Stimulated activated CD8-positive, alpha-beta memory T cell treated with anti-CD3 and anti-CD28 coated beads, Interleukin-2, amount 100 ng/mL, for 1 hour (primary cell): ENCODE measurements at places on chromosomes 11 and 22.

DNA sequence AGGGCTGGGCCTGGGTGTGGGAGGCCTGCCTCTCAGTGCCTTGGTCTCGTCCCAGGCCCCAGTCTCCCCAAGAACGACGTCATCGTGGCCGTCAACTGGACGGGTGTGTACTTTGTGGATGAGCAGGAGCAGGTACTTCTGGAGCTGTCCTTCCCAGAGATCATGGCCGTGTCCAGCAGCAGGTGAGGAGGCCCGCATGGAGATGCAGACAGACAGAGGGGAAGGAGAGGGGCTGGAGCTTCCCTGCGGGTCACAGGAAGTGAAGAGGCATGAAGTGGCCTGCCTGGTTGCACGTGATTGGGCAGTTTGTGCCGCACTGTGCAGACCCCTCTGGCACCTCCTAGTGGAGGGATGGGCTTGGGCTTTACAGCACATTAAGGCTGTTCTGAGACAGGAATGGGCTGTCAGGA, 70.4 kb downstream of the MYO7A start:
- DNase-seq, result no peak

- no peak for DNase-seq
These were observed 39.5 kb upstream of the CD44 start for GRCh38 chr11:35099278-35100012.

DNA sequence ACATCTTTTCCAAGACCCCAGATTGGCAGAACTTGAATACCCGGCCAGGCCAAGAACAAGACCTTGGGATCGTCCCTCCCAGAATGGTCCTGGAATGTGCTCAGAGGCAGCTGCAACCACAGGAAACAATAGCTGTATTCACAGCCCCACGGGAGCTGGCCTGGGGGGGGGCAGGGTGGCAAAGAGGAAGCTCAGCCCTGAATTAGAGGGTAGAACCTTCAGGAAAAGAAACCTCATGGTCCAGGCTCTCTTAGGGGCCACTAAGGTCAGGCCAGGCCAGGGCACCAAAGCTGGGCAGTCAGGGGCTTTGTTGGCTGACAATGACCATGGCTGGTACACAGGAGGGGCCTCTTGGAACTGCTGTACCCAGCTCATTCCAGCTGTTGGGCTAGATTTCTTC, 17.3 kb downstream of the RPL27A start:
- DNase-seq, result no peak

DNA sequence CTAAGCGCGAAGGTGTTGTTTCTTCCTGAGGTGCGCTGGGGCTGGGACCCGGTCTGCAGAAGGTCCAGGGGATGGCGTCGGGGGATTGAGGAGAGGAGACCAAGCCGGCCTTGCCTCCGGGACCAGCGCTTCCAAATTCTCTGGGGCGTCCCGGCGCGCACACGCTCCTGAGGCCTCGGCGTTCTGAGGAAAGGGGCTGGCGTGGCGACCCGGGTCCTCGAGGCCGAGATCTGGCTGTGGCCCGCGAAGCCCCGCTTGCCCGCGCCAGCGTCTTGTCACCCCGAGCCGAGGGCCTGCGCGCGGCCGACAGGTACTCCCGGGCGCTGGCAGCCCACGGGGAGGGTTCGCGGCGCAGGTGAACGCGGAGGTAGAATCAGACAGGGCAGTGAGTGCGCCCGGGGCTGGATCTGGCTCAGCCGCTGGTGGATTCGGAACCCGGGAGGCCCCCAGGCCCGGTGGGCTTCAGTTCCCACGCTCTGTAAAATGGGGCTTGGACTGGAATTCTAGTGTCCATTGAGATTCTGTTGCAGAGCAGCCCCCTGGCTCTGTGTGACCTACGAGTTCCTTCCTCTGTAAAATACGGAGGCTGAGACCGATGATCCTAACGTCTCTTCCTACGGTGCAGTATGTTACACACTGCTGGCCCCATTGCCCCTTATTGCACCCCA, 14.7 kb downstream of the SSH3 start:
- no peak for DNase-seq

- DNase-seq, result no peak
These were observed 8.0 kb upstream of the IL2RB start for GRCh38 chr22:37157516-37158285.

DNA sequence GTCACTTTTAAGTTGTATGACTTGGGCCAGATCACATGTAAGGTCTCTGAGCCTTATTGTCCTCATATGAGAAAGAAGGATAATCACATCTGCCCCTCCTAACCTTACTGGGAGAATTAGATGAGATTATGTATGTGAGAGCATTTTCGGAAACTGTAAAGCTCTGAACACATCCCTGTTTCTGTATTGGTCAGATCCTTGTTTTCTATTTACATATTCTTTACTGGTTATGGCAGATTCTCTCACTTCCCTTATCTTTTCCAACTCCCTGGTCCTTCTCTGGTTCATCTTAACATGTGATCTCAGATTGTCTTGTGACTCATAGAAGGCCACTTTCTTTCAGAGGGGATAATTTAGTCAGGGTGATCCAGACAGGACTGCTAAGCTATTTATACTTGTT, 41.8 kb downstream of the CCDC81 start:
- DNase-seq, result no peak

DNA sequence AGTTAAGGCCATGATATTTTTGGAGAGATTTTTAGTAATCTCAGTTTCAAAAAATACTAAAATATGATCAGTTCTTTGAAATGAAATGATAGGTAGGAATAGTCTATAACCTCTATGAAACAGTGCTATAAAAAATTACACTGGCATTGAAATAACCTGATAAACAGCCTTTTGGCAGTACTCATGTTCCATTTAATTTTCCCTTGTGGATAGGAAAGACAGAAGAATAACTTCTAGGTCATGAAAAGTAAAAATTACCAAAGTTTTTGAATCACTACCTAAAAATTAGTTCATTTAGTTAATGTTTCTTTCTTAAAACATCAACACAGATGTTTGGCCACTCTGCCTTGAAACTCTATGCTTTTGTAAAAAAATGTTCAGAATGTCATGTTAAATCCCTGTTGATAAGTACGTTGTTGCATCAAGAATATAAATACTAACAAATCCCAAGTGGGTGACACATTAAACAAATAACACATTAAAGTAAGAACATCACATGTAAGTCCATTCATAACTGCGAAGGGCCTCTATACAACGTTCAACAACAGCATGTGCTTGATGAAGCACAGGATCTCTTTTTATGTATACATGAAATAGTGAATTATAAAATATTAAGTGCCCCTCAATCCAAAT, 290.2 kb downstream of the SWAP70 start:
- no peak for DNase-seq

GRCh38 chr11:16078936-16079335, 277.4 kb downstream of the SOX6 start:
- no peak for DNase-seq

GRCh38 chr11:14894657-14895598, 2.9 kb upstream of the CYP2R1 start:
- DNase-seq, result no peak

GRCh38 chr11:133555034-133555433, 22.7 kb upstream of the OPCML start:
- no peak for DNase-seq

- DNase-seq, result no peak
These were observed 4.8 kb upstream of the HINFP start for GRCh38 chr11:119116601-119117000.

GRCh38 chr11:129267716-129268115, 75.6 kb upstream of the ARHGAP32 start:
- DNase-seq, result no peak

- DNase-seq, result no peak
These were observed 496.0 kb upstream of the LARGE1 start for GRCh38 chr22:34416022-34416860.

- no peak for DNase-seq
These were observed 58.8 kb downstream of the MCM5 start for GRCh38 chr22:35458547-35459422.

DNA sequence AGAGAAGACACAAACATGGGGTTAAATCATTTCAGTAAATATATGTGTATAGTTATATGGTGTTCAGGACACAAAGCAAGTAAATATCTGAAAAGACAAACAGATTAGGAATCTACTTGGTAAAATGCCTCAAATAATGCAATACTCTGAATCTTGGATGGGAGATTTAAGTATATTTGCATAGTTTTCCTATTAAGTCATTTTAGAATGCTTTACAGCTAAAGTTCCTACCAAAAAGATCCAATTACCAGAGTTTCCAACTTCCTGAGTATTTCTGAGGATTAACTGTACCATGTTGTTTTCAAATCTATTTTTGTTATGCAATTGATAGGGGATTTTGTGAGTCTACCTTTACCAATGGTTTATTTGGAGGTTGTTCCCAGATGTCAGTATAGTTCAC, 424.4 kb upstream of the CCDC179 start:
- no peak for DNase-seq

DNA sequence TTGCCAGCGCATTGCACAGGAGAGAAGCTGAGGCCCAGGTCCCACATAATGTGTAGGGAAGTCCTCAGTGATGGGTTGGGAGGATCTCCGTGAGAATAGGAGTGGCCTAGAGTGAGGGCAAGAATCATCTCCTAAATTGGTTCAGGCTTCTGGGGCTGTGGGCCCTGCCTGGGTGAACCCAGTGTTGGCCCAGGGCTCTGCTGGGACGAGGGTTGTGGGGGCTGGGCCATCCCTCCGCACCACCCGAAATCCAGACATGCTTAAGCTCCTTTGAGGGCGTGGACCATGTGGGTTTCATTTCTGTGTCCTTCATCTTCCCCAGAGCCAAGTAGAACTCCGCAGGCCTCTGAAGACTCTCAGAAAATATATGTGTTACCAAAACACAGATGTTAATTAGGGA, 3.7 kb downstream of the MICALL1 start:
- no peak for DNase-seq

GRCh38 chr22:26983311-26983710, 325.9 kb downstream of the MIAT start:
- DNase-seq, result no peak

- no peak for DNase-seq
These were observed 451 bp downstream of the FHIP1B start for GRCh38 chr11:6233984-6234386.

DNA sequence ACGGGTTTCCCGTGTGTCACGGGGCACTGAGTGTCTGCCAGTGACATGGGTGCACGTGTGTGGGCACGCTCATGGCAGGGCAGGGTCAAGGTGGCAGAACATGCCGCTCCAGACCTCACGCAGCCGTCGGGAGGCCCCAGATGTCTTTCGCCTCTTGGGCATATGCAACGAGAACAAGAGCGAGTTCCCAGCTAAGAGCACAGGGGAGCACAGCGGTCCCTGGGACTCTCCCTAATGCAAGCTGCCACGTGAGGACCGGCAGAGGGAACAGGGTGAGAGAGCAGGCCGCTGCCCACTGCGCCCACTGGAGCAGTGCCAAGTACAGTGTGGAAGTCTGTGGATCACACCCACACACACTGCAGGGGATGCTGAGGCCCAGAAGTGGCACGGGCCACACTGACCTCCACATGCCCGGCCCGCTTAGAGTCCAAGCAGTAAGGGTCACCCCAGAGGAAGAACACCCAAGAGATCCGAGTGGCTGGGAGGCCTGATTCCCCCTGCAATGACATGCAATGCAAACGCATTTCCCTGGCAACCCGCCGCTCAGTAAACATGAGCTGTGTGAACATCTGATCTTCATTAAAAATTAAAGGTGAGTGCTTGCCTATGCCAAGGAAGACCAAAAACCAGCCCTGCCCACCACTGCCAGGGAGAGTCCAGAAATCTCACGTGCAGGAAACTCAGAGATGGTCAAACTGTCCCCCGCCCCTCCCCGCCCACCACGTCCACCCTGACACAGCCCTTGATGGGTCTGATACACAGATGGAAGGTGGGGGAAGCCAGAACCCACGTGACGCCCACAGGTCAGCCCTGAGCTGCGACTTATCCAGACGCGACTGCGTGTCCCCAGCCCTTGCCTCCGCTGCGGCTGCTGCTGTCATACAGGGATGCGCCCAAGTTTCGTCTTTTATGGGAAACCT, 11.7 kb downstream of the CERK start:
- no peak for DNase-seq

GRCh38 chr11:74707602-74708510, 23.4 kb downstream of the CHRDL2 start:
- DNase-seq, result no peak

GRCh38 chr11:35214792-35215193, 75.8 kb downstream of the CD44 start:
- DNase-seq, result no peak

DNA sequence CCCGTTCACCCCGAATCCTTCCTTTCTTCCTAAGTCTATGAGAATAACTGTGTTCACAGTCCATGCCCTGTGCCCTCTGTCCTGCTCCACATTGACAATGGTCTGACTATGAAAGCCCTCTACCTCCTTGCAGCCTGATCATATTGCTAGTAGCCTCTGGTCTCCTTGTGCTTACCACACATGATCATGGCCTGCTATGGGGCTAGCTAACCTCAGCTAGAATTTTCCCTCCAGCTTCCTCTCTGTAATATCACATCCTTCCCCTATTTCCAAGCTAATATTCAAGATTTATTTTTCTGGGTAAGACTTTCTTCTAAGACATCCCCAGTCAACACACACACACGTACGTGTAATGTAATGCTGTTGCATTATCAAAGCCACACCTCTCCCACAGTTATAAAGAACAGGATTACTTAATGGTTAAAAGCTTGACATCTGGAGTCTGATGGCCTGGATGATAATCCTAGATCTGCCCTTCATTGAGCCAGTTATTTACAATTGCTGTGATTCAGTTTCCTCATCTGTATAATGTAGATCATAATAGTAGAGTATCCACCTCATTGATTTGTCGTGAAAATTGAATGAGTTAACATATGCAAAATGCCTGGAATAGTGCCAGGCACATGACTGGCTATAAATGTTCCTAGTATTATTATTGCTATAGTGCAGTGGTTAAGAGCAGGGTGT, 214.4 kb upstream of the BLID start:
- no peak for DNase-seq

DNA sequence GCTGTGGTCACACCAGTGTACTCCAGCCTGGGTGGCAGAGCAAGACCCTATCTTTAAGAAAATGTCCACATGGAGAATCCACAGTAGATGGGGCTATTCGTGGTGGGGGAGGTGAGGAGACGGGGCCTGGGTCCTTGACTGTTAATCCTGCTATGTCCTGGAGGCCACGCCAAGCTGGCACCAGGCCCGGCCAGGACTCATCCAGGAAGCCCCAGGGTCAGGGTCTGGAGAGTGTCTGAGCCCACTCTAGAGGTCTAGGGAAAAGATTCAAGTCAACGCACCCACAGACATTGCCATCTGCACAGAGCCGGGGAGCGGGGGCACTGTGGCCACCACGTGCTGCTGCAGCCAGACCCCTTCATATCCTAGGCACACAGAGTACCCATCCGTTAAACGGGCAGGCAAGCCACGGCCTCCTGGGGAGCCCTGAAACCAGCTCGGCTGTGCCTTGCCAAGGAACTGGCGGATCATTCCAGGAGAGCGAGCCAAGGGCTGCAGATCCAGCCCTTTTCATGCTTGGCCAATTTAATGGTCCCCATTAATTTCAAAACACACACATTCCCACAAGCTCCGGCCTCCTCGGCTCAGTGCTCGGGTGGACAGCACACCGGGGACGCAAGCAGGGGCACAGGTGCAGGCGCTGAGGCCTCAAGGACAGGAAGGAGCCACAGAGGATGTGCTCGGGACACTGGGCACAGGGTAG, 24.7 kb downstream of the MACROD1 start:
- DNase-seq, result no peak
